ENCODE measurements at places on chromosomes 1 and 21.

DNA sequence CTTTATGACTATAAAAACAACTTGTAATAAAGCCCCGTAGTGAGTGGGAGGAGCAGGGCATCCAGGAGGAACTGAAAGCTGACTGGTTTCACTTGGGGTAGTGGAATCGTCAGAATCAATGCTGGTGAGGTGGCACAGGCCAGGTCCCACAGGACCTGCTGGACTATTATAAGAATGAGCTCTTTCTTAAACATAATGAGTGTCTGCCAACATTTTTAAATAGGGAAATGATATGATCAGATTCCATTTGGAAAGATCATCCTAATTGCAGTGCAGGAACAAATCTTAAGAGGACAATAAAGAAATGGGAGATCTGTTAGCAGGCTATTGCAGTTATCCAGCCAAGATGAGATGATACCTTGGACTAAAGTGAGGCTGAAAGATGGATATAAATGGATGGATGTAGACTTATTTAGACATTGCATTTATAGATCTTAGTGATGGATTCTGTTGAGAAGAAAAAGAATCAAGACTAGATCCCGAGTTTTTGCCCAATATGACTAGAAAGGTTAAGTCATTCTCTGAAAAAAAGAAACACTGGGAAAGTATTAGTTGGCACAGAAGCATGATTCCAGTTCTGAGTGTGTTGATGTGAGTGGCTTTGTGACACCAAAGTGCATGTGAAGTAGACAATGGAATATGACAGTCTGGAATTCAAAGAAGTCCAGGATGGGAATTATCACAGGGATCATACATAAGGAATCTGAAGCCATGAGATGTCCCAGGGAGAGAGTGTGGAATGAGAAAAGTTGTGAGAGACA, 153.3 kb upstream of the SGIP1 start:
- DNase-seq, result no peak

DNA sequence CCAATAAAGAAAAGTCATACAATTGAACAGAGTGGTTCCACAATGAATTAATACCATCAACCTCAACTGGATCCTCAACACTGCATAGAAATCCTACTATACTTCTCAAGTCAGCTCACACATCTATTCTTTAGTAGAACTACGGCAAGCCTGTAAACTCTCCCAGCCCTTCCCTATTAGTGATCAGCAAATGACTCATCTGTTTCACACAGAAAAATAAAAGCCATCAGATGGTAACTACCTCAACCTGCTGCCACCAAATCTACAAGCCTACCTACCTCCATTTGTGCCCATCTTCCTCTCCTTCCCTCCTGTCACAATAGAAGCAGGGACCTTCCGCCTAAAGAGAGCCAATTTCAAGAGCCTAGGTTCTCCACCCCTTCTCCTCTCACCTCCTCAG, 63.6 kb downstream of the DMAP1 start:
- no peak for DNase-seq

GRCh38 chr1:65343286-65343685, 33.9 kb downstream of the DNAJC6 start:
- no peak for DNase-seq

DNA sequence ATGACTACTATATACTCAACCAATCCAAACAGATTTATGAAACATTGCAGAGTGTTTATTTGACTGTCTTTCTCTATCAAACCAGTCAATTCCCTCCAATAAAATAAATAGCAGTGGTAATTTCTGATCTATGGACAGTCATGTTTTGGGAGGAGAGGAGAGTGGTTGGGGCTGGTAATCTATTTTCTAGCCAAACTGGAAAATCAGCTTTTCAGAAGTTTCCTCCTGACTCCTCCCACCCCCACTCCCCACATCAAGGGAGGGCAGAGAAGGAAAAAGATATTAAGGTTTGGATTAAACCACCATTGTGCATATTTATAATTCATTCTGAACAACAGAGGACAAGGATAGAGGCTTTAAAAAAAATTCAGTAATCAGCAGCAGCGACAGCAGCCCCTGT, 69.4 kb upstream of the SOX13 start:
- no peak for DNase-seq

DNA sequence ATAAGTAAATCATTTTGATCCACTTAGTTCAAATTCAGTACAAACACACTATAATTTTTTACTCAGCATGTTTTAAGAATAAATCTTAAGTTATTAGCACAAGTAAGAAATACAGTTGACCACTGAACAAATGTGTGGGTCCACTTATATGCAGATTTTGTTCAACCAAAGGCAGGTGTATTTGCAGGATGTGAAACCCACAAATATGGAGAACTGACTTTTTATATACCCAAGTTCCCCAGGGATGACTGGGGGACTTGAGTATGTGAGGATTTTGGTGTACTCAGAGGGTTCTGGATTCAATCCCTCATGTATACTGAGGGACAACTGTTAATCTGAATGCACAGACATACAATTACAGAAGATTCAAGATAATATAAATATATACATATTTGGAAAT, 25.7 kb upstream of the ERICH3 start:
- DNase-seq, result no peak

- peak; percentile 32 for DNase-seq
Measured at GRCh38 chr1:85278853-85279314, 2.5 kb upstream of the BCL10 start.

- no peak for DNase-seq
Measured at GRCh38 chr1:29688471-29689365, 452.4 kb downstream of the PTPRU start.

DNA sequence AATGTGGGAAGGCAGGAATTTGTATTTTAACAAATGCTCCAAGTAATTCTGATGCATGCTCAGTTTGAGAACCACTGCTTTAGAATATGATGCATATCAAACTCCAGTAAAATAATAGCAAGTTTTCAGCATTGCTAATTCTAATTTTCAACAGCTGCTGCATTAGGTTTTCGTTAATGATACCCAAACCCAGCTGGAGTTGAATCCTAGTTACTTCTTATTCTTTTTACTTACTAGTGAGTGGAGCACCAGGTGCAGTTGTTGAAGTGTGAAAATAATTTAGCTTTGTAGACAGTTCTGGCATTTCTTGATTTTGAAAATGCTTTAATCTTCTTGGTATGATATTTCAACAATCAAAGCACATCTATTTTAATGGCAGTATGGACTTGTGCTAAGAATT, 138.5 kb downstream of the HS2ST1 start:
- DNase-seq, result no peak

DNA sequence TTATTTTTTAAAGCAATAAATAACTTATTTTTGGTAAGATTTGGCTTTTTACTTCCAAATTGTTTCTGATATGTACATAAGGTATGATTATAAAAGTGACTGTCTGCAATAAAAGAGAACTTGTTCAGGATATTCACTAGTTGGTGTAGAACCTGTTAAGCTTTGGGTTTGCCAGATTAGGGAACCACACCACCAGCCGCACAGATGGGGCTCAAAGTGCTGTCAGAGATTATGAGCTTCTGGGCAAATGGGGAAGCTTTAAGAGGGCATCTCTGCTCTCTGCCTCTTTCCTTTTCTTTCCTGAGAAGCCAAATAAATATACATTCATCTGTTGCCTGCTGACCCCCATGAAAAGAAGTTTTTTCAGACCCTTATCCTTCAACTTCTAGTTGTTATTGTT, 25.4 kb downstream of the IVNS1ABP start:
- DNase-seq, result no peak

- no peak for DNase-seq
Measured at GRCh38 chr1:200217703-200218102, 190.2 kb downstream of the NR5A2 start.

GRCh38 chr21:44748621-44749020, 37.2 kb upstream of the TSPEAR start:
- no peak for DNase-seq

GRCh38 chr1:160708801-160709200, 2.8 kb downstream of the CD48 start:
- DNase-seq, result no peak

- DNase-seq, result no peak
Measured at GRCh38 chr1:14599183-14599791, 802 bp downstream of the KAZN start.

DNA sequence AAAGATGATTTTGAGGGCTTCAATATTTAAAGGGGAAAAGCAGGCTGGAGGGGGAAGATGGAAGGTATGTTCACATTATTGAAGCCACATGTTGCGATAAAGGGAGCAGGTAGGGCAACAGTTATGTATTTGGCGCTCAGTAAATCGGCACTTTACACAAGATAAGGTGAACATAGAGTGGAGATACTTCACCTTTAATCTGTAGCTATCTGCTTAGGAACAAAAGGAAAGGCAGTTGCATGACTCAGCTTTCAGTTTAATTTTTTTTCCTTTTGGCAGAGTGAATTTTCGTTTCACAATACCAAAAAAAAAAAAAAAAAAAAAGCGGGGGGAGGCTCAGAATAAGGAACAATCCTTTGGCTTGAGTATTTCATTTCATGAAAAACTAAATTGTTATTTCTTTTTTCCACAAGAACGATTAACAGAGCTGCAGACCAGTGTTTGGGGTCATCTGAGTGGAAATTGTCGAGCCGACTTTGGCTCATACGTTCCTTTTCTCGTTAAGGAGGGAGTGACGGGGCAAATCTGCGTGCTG, 1.1 kb upstream of the COQ8A start:
- DNase-seq, result no peak

- no peak for DNase-seq
Measured at GRCh38 chr1:233721004-233721595, 107.2 kb downstream of the KCNK1 start.

GRCh38 chr1:89065079-89065868, at the start of gene GBP1:
GBP1 (minus strand) TSS chr1:89065208; CDS start chr1:89063234, 1,974 bp downstream.
- no peak for DNase-seq

DNA sequence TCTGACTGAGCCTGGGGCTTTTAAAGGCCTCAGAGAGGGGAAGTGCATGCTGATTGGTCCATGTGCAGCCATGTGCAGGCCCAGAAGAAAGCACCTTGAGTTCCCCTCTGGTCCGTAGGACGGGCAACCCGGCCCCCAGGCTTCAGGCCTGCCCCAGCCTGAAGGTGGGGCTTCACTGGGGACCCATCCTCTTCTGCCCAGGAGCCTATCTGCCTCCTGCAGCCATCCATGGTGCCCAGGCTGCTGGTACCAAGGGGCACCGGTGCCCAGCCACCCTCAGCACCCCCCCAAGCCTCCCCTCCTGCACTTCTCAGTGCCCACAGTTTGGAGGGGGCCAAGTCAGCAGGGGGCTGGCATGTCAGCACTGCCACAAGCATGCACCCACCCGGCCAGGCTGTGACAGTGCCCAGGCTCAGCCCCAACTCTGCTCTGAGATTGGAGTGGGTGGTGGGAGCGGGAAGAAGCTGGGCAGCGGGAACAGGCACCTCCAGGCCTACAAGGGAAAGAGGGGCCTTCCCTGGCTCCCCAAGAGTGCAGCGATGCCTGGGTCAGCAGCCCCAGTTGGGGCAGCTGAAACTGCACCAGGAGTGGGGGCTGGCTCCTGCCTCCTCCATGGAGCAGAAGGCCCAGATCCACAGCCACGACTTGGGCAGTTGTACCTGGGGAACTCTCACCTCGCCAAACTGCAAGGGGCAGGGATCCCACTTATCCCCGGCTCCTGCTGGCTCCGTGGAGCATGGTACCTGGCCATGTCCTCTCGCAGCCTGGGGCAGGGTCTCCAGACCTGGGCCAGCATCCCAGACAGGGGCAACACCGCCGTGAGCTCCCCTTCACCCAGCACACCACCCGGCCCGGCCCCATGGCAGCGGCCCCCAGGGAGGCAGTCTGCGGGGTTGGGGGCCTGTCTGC, 11.7 kb downstream of the COL6A2 start:
- no peak for DNase-seq

DNA sequence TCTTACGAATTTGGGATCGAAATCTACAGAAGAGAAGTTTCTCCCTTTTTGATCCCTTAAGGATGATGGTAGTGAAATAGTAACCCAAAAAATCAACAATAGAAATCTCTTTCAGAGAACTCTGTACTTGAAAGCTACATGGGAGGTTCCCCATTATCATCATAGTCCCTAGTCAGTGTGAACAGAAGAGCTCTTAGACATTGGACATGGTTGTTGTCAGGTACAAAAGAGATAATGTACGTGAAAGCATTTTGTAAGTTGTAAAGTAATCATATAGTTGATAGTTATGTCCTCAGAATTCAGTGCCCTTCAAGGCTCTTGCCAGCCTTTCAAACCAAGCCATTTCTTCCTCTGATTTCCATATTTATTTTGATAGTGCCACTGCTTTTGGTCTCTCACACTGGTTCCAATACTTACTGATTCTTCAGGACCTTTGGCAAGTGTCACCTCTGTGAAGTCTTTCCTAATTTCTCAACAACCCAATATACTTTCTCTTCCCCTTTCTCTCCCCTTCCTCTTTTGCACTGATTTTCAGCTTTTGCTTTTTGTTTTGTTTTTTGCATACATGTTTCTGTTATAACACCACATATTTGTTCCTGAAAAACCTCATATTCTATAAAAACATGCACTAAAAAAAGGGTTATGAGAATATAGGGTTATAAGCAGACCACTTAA, 22.4 kb downstream of the VPS45 start:
- no peak for DNase-seq

DNA sequence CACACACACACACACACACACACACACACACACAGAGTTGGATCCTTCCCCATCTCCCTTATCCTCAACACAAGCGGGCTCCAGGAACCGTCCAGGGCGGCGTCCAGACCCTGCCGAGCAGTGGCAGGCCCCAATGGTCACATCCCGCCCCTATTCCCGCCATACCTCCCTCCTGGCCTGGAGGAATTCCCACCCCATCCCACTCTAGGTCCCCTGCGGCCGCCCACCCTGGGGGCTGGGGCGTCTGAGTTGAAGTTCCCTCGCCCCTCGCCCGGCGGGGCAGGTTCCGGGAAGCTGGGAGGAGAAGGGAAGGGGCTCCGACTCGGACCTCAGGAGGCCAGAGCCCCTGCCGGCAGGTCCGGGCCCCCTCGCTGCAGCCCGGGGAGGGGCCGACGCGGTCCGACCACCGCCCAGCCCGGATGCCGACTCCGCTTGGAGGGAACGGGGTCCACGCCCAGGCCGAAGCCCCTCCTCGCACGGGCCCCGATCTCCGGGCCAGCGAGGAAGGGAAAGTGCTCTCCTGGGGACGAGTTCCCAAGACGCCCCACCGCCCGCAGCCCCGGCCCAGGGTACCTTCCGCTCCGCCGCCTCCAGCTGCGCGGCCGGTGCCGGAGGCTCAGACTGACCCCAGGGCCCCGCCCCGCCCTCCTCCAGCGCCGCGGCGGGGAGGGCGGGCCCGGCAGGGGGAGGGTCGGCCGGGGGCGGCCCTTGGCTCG, at the start of gene RHOC:
Gene RHOC (minus strand): TSS at position 623 of the 716 bp plus-strand sequence. CDS start 3,328 bp downstream, outside the sequence.
- peak; percentile 25 for DNase-seq

- DNase-seq, result peak; percentile 55
Measured at GRCh38 chr1:154791292-154792166, 78.6 kb downstream of the KCNN3 start.

GRCh38 chr1:38662126-38662525, 197.4 kb downstream of the RRAGC start:
- DNase-seq, result no peak

- no peak for DNase-seq
Measured at GRCh38 chr1:72003092-72003491, 279.2 kb downstream of the NEGR1 start.
